Smooth muscle cell of the umbilical artery (primary cell): ENCODE measurements at places on chromosomes 1 and 21. TPM values are rescaled to one million over a fixed set of nuclear protein-coding genes. Genes with fewer than 3 reads are reported as not detected.

The MIS18A gene
- 3.9 and 7.7 TPM in 2 replicates for total RNA-seq

The CD48 gene
- not detected in 2 replicates for total RNA-seq

The KLHDC9 gene
- total RNA-seq, result 1.2 and 1.5 TPM in 2 replicates

The CASQ2 gene
- under 0.01 TPM in 1 of 2 replicates, not detected in the other for total RNA-seq

The CD84 gene
- total RNA-seq, result not detected in 2 replicates

The GPR37L1 gene
- 0.05 and 0.30 TPM in 2 replicates for total RNA-seq

The BGLAP gene
- total RNA-seq, result 0.59 TPM in 1 of 2 replicates, not detected in the other

The FCAMR gene
- total RNA-seq, result not detected in 2 replicates

The PYHIN1 gene
- not detected in 2 replicates for total RNA-seq

The NENF gene
- 20.9 and 34.1 TPM in 2 replicates for total RNA-seq

The CYP4Z1 gene
- total RNA-seq, result not detected in 2 replicates

The TNFRSF18 gene
- not detected in 2 replicates for total RNA-seq

The FCER1A gene
- total RNA-seq, result not detected in 2 replicates

The SLAMF9 gene
- total RNA-seq, result 0.09 TPM in 1 of 2 replicates, not detected in the other

The GSTM3 gene
- total RNA-seq, result 24.3 and 138 TPM in 2 replicates

The KCNJ9 gene
- not detected in 2 replicates for total RNA-seq

The RHBG gene
- total RNA-seq, result not detected in 2 replicates

The NFYC gene
- 13.4 and 22.4 TPM in 2 replicates for total RNA-seq

The VANGL1 gene
- total RNA-seq, result 6.2 and 9.5 TPM in 2 replicates

The FAM131C gene
- under 0.01 and 0.37 TPM in 2 replicates for total RNA-seq

The UBXN10 gene
- not detected in 2 replicates for total RNA-seq

The SYF2 gene
- 29.1 and 42.5 TPM in 2 replicates for total RNA-seq

The SH2D2A gene
- 0.30 TPM in 1 of 2 replicates, not detected in the other for total RNA-seq

The FCGR2B gene
- not detected in 2 replicates for total RNA-seq

The XCL1 gene
- total RNA-seq, result not detected in 2 replicates

The CNR2 gene
- total RNA-seq, result not detected in 2 replicates
